ENCODE measurements at places on chromosomes 6 and 20.

- DNase-seq = no peak
These were observed 84.3 kb downstream of the CTNNBL1 start for GRCh38 chr20:37777988-37778659.

DNA sequence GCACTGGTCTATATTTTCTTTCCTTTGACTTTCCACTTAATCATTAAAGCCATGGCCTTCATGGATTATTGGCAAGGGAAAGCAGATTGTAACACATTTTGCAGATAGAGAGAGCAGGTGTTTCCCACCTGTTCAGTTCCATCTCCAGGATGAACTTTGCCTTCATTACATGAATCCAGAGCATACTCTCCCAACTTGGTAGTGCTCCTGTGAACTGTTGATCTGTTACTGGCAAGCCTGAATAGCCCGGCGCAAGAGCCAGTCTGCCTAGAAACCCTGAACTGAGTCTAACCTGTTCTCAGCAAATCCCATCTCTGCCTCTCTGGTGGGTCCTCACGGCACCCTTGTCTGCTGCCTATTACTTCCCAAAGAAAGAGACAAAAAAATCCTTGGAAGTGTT, 210.3 kb downstream of the PLCB1 start:
- no peak for DNase-seq

DNA sequence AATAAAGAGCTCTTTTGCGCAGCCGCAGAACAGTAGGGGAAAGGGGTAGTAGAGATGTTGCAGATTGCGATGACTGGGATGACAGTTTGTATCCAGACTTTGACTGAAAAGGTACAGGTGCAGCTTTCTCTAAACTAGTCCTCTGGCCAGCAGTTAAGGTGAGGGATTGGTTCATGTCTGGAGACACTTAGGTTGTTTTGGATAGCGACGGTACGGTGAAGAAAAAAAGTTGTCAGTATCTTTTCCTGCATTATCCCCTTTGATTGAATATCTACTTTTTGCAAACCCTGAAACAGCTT, 537 bp downstream of the PRR3 start:
- no peak for DNase-seq

- DNase-seq = no peak
These were observed 57.3 kb upstream of the MCM9 start for GRCh38 chr6:118992186-118992795.

DNA sequence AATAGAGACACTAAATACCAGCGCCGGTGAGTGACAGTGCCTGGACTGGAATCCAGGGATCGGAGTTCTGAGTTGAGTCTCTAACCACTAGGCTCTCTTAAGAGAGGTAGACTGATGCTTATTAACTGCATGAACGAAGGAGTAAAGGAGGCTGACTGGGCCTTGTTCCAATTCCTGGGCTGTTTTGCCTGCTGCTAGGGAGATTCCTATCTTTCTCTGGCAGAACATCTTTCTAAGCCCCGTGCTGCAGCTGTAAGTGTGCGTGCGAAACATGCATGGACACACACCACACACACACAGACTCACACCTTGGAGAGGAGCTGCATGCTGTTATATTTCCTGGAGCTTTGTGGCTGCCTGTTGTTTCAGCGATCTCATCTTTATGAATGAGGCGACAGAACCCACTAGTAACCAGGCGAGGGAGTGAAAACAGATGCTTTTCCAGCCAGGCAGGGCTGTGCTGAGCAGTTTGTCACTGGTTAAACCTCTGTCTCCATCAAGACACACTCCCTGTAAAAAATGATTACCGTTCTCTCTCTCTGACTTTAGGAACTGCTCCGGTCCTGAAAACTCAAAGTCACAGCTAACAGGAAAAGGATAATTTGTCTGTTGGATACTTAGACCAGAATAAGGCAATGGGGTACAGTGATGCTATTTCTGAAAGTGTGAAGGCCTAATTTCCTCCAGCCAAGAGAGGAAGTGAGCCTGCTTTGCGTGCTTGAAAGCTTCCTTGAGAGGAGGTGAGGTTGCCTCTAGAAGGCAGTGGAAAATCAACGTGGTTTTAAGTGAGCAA, 157.4 kb upstream of the ZNF217 start:
- peak; percentile 32 for DNase-seq

DNA sequence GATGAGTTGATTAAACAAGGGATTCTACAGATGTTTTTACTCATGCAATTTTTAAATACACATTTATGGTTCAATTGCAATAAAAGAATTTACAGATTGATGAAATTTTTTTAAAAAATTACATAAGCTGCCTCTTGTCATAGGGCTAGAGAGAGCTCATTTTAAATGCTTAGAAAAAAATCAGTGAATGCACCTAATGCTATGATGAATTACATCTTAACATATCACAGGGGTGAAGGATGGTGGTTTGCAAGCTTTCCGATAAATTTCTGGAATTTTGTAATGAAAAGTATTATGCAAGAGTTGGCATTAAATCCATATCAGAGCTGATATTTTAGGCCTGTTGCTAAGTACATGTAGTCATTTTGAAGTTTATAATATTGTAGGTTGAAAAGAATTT, 29.6 kb downstream of the DSE start:
- no peak for DNase-seq

Measured in NCI-H1417 (cell line).